ENCODE measurements at places on chromosomes 7 and 10.

DNA sequence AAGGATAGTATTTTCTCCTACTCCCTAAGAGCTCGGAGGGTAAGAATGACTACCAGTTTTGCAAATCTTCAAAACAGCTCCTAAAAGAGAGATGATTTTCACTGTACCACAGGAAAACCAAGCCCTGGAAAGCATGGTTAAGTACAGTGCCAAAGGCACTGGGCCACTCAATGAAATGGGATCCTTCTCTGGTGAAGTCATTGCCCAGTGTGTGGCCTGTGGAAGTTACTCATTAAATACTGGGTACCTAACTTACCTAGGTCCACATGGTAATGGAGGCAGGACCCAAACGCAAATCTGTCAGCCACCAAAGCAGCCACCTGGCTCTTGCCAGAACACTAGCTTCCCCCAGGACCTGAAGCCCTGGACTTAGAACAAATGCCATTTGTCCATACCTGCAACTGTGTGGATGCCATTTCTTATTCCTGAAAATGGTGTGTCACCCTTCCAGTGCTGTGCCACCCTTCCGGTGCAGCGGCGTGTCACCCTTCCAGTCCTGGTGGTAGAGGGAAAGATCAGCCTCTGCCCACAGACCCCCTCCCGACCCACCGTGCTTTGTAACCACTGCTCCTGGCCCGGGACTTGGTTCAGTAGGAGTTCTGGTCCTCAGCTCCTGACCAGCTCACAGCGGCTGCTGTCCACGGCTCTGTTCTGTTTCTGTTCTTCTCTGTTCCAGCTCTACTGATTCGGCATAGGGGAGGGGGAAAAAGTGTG is 659.2 kb downstream of the SDK1 start:
- DNase-seq = no peak

DNA sequence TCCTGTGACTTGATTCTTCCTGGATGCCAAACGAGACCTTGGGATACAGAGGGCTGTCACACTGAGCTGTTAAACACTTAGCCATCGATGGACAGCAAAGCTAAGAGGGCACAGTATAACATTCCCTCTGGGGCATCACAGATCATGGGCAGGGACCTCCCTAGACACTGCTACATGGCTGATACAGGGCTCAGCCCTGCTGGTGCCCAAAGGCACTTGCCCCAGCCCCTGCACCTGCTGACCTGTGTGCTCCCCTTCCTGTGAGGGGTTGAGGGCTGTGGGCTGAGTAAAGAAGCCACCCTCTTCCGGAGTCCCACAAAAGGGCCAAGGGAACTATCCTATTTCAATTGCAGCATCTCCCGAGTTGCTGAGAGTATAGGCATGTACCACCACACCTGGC is 337.9 kb downstream of the EXOC4 start:
- DNase-seq = no peak

- DNase-seq = no peak
Observed at GRCh38 chr10:83176901-83177300, 962.4 kb upstream of the GHITM start.

GRCh38 chr7:80057488-80057887 is 77.1 kb upstream of the GNAI1 start:
- no peak for DNase-seq
